ENCODE measurements at places on chromosomes 2 and 18.

DNA sequence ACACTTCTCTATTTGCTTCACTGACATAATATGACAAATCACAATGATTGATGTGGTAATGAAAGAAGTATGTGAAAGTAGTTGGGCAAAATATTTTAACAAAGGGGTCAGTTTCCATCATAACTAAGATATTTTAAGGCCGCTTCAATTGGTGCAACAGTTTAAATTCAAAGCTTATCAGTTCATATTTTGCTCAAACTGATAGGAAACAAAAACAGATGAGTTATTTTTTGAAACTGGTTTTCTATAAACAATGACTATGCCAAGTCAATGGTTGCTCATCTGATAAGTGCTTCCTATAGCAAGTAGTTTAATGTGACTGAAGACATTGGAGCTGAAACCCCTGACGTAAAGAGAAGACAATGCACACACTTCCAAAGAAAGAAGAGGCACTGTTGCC is 1290.7 kb downstream of the SUCLG1 start:
- DNase-seq, result no peak

DNA sequence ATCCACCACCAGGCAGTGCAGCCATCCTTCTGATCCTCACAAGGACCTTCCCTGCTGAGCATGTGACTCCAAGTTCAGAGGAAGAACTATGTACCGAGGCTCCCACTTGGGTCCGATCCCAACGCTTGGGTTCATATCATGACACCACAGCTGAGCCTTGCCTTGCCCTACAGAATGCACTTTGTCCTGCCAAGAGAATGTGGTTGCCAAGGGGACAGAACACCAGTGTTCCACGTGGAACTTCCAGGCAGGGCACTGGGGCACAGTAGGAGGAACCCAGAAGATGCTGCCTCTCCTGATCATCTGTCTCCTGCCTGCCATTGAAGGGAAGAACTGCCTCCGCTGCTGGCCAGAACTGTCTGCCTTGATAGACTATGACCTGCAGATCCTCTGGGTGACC is at the start of gene TEX51:
Gene TEX51 (plus strand): TSS at position 255 of the 400 bp plus-strand sequence. CDS start 29 bp downstream, at position 284.
- DNase-seq, result no peak

DNA sequence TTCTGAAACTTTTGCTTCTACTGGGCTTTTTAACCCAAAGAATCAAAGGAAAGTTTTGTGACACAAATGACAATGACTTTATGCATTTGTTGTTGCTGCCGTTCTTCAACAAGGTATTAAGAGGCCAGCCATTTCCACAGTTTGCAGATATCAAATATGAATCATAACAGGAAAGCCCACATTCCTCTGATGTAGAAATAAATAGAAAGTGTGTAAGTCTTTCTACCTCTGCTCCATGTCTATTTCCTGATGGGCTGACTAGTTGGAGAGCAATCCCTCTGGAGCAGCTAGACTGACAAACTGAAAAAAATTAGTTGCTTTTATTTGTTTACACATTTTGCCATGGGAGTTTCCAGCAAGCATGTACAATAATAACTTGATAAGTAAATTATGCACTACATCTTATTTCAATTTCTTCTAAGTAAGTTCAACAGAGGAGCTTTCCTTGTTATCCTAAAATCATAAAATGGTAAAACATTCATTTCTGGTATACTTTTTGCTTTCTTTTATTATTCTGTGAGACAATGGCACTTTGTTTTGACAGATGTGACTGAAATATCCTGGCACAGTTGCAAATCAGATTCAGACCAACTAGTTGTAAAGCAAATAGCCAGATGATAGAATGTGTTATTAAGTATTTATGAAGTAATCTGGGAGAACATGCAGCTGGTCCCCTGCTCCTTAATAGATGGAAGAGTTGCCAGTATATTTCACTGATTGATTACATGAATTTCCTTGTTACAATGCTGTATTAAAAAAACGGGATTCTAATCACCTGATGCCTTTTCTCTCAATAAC is 266.7 kb downstream of the METTL4 start:
- no peak for DNase-seq

DNA sequence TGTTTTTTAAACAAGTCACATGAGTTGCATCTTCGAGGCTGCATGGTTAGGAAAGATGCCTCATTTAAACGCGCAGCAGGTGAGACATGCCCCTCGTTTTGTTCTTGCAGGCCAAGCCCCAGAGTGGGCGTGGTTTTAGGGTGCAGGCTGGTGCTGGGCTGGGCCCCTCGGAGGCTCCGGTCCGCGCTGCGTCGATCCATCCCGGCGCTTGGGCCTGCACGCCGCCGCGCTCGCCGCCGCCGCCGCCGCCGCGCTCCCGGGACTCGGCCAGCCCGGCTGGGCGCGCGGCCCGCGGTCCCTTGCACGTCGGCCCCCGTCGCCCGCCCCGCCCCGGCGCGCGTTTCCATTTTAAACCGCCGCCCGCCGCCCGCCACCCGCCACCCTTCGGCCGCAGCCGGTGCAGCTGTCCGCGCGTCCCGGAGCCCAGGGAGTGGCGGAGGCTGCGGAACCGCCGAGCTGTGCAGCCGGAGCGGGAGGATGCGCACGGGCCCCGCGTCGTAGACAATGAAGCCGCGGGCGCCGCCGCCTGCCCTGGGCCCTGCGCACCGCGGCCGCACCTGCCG is 175.5 kb downstream of the AGAP1 start:
- no peak for DNase-seq

- no peak for DNase-seq
Measured at GRCh38 chr2:50309503-50309902, 722.4 kb downstream of the NRXN1 start.

GRCh38 chr2:240579771-240580614 is 6.5 kb upstream of the CAPN10 start:
- no peak for DNase-seq

DNA sequence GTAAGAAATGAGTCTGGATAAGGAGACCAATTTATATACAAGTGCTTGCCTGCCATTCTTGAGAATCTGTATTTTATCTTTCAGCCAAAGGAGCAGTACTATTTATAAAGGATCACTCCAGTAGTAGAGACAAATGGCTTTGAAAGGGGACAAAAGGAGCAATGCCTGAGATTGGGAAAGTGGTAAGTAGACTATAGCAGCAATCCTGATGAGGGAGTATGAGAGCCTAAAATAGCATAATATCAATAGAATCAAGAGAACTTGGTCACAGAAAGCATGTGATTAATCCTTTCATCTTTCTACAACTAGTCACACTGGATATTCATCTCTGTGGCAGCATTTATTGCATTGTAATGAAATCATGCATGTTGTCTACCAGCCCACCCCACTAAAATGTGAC is 20.2 kb downstream of the NRXN1 start:
- DNase-seq, result no peak

GRCh38 chr2:28444956-28445355 is 50.9 kb upstream of the PLB1 start:
- no peak for DNase-seq

- DNase-seq, result no peak
Measured at GRCh38 chr2:60104514-60105505, 448.6 kb downstream of the BCL11A start.

DNA sequence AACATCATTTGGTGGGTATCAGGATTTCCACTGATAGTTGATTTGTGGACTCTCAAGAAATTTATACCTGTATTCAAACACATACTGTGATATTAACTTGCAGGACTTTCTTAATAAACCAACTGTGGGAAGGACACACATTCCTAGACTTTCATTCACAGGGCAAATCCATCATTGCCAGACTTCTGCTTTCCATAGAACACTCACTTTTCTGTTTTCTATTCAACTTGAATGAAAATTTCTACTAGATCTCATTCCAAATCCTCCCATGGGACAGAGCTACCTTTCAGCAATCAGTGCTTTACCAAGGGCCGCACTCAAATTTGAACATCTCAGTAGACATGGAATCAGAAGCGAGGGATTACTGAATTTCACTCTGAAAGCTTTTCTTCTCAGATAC is 612.5 kb downstream of the IRS1 start:
- DNase-seq, result no peak

DNA sequence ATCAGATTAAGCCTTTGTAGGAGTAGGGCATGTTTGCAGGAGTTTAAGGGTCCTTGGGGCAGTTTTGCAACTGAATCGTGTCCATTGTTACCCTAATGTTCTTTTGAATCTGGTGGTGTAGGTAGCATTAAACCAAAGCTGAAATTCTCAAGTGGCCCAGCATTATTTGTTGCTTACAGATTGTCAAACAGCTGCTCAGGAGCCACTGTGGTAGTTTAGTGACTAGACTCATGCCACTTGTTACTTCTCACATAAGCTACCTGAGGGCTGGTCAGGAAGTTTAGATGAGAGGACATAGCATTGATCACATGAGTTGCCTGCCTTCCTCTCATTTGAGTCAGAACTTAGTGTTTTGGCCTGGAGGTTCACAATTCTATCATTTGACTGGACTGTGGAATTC is 157.6 kb downstream of the HAUS1 start:
- DNase-seq, result no peak

GRCh38 chr2:240139666-240140393 is 628 bp downstream of the OTOS start:
- DNase-seq, result no peak

GRCh38 chr2:43218155-43218701 is 8.2 kb downstream of the ZFP36L2 start:
- no peak for DNase-seq

- DNase-seq, result no peak
Measured at GRCh38 chr2:162887902-162888301, 49.3 kb upstream of the KCNH7 start.

GRCh38 chr2:107597507-107597906 is 229.2 kb upstream of the RGPD4 start:
- no peak for DNase-seq
